ENCODE measurements at places on chromosomes 6 and 20.
A peak's percentile ranks its signal among the peaks of the same experiment; 100 is the strongest.

- DNase-seq: no peak
Observed at GRCh38 chr20:61436667-61437279, 184.7 kb downstream of the CDH4 start.

GRCh38 chr20:9036593-9036992 is 32.3 kb upstream of the PLCB4 start:
- DNase-seq: no peak

DNA sequence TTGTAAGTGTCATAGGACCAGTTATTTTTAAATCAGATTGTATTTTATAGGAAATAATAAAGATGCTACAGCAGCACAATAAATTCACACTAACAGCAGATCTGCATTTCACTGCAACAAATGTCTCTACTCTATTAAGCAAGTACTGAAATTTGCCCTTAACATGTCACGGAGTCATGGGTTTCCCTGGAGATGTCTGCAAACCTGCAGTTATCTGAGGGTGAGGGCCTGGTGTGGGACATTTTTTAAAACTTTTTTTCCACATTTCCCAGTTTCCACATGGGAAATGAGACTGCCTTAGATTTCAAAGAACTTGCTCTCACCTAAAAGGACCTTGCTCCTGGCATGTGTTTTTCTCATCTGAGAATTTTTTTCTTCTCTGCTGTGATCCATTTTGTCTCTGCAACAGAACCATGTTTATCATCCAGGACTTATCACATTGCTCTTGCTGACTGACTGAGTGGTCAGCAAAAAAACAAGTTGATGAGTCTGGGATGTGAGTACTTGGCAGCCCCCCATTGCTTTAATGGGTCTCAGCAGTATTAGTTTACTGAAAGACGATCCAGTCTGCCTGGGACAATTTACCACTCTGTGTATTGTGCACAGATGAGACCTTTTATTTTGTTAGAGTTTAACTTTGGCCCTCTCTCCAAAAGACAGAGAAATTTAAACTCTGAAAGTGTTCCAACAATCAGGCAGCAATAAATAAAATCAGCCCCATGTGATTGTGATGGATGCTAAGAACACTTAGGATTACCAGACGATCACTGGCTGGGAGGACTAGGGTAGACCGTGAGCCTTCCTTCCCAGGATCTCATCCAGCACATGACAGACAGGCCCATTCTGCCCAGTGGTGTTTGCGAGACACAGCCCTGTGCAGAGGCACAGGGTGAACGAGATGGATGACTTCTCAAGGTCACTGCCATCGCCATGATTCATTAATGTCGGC is 268.8 kb downstream of the BTBD9 start:
- DNase-seq: no peak

DNA sequence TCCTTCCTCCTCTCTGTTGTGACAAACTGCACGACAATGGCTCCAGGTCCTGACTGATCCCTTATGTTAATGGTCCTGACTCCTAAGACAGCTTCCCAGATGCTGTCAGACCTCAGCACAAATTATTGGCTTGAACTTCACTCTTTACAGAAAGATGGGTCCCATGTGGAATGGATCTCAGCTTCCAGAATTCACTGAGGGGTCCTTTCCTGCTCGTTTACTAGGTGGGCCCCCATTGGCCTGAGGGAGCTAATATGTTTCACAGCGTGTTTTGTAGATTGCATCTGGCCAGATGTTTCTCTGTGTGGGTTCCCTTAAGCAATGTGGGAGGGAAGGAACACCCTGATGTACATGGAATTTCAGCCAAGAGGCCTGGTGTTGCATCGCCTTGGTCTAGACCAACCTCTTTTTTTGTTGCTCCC is 826.6 kb downstream of the MAFB start:
- DNase-seq: no peak

DNA sequence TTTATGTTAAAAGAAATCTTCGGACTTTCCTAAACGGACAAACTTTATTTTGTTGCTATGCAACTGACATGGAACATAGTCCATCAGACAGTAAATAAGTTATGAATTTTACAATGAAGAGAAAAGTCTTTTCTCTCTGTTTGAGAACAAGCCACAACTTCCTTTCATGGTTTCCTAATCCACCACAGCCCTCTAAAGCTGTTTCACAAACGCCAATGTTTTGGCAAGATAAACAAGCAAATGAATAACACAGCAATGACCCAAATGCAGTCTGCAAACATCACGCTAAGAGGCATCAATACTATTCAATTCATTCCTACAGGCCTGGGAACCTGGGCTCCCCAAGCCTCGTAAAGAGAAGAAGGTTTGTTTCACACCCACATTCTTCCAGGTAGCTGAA is 60.4 kb downstream of the HAO1 start:
- DNase-seq: no peak

DNA sequence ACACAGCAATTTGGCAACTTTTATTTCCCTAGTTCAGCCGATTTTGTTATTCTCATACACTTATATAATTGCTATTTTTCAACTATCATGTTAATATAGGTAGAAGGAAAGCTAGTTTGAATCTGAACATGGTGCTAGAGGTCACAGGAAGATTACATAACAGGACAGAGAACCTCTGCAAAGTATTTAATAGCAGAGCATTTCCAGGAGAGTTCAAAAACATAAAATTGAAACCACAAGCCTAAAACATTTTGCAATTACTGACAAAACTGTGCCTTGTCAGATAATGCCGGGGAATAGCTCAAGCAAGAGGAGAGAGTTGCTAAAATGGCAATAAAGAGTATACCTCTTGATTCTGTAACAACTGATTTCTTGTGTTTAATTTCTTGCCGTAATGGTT is 70.8 kb downstream of the TFAP2B start:
- DNase-seq: no peak

GRCh38 chr6:105797983-105798453 is 288.1 kb upstream of the PRDM1 start:
- DNase-seq: no peak

- DNase-seq: no peak
Observed at GRCh38 chr6:32973144-32974015, 5.0 kb downstream of the BRD2 start.

DNA sequence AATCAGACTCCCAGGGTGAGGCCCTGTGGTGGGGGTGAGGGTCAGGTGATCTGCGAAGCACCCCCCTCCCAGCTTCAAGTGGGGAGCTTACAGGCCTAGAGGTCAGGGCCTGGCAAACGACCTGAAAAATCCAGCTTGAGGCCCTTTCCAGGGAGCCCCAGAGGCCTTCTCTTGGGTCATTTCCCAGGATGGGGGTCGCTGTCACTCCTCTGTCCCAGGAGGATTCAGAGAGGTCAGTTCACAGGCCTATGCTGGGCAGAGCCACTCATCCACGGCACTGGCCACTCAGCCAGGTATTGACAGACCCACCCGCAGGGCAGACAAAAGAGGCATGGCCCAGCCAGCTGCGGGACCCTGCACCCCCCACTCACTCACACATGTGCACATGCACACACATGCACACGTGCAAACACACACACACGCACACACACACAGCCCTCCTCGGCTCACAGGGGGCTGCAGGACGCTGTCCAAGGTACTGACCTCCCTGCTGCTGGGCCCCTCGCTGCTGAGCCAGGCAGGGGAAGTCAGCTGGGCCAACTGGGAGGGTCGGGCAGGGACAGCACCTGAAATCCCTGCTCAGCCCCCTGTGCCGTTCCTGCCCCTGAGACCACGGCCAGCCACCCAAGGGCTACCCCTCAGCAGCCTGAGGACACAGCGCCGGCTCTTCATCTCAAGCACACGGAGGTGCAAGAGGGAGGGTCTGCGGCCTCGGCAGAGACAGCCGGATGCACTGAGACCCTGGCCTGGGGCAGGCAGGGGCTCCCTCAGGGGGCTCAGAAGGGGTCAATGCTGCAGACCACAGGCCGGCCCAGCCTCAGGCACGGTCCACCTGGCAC is 113.8 kb downstream of the TAF4 start:
- no peak for DNase-seq

DNA sequence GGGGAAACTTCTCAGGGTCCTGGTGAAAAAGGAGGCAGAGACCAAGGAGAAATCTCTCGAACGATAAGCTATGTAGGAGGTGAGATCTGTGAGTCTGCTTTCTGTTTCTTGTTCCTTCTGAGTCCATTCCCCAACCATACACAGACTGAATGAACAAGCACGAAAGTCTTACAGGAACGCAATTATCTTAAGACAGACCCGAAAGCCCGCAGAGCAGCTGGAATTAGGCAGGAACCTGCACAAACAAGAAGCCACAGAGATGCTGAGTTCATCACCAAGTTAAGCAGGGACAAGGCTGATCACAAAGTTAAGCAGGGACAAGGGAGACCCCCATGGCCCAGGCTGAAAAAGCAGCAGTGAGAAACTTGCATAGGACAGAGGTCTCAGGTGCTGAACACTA is 21.4 kb upstream of the NELFCD start:
- no peak for DNase-seq

DNA sequence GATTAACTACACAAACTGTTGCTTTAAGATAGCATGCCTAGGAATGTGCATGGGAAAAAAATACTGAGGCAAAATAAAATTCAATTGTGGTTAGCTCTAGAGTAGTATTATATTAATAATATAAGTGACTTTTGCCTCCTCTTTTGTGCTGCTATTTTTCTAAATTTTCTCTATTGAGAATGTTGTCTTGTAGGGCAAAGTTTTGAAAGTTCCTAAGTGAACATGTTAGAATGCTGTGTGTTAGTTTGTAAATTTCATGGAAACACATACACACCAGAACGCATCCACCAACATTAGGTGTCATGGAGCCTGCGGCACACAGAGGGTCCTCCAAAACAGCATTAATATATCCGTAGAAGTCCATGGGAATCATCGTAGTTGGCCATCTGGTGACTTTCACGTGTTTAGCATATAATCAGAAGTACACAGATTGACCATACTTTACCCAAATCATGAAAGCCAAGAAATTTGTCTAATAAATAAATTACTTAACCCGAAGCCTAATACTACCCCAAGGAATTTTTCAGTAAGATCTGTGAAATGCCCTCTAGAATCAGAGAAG is 25.6 kb downstream of the ARHGAP18 start:
- DNase-seq: no peak

GRCh38 chr20:40630713-40631112 is 58.3 kb downstream of the MAFB start:
- DNase-seq: no peak

DNA sequence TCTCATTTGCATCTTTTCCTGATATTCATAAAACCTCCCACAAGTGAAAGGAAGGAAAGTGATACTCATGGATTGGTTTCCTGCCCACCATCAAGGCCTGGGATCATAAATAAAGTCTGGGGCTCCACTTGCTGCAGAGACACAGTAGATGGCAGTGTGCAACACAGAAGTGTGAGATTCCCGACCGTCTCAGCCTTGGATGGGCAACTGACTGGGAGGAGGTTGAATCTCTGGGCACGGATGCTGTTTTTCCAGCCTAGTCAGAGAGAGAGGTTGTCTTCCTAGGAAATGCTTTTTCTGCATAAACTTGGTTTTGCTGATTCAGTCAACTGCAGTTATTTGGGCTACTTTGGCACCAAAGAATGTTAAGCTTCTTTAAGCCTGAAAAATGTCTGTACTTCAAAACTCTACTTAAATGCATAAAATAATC is 9.9 kb upstream of the RFPL4B start:
- no peak for DNase-seq

- DNase-seq: no peak
Observed at GRCh38 chr6:52305948-52306767, 21.6 kb upstream of the MCM3 start.

GRCh38 chr6:6905961-6906518 is 201.7 kb upstream of the RREB1 start:
- no peak for DNase-seq

DNA sequence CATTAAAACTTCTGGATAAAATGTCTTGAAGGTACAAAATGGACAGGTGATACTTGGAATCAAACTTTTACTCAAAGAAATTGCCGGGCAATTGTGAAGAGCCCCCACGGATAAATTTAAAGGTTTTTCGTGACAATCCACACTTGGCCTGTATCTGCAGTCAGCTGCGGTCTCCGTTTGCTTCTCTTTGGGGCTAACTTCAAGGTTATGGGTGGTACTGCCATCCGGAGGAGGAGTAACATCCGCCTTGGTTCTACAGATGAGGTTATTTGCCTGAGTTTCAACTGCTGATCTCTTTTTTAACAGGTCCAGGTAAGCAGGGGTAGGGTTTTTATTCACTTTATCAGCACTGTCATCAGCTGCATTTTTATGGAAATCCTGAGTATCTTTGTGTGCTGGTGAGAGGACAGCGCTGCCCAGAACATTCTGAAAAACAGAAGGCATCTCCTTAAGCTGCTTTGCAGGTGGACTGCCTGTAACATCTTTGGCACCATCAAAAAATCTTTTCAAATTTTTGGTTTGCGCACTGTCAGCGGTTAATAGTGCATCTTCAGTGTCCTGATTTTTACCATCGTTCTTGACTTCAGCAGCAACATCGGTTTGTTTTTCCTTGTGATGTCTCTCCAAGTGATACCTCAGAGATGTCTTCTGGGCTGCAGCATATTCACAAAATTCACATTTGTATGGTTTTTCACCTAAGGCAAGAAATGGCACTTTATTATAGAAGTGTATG is 16.9 kb downstream of the ZNF217 start:
- no peak for DNase-seq

DNA sequence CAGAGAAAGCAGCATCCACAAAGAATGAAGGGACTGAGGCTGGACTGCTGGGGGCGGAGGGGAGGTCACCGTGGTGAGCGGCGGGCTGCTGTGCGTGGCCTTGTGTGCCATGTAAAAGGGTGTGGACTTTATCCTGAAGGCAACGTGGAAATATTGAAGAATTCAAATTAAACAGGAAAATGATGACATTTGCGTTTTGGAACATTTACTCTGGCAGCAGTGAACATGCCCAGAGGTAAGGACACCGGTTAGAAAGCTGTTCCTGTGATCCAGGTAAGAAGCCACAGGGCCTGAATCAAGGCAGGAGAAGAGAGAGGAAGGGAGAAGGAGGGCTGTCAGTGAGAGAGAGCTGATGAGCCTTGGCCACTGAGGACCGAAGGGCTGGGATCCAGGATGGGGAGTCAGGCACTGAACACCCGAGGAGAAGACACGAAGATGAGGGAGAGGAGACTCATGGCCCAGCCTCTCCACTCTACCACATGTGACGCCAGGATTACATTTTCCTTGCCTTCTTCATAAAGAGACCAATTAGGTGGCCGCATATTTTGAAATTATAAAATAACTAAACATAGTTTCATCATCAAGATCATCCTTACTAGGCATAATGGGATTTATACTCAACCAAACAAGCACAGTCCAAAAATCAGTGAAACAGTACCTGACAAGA is 58.4 kb downstream of the TRAM2 start:
- DNase-seq: no peak

GRCh38 chr6:167119670-167120582 is 3.0 kb upstream of the CCR6 start:
- DNase-seq: peak; percentile 56

Data from vagina (tissue), 2 donors.